ENCODE measurements at places on chromosomes 5 and 9.

DNA sequence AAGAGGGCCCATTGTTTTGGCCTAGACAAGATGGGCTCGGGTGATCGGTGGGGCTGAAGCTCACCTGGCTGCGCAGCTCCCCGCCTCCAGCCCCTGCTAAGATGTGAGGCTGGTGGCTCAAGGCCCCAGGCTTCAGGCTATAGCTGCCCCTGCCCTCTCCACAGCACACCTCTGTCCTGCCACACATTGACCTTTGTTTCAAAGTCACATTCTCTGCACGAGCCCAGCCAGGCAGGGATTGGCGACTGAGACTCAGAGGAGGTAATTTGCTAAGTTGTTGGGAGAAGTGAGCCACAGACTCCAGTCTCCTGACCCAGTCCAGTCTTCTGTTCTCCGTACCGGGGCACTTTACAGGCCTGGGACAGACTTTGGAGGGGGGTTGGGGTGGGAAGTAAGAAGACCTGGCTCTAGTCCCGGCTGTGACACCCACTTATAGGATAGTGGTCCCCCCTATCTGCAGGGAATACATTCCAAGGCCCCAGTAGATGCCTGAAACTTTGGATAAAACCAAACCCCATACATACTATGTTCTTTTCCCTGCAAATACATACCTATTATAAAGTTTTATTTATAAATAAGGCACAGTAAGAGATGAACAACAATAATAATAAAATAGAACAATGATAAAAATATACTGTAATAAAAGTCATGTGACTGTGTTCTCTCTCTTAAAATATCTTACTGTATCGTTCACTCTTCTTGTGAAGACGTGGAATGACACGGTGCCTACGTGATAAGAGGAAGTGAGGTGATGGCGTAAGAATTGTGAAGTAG lies 13.3 kb downstream of the PDGFRB start:
- DNase-seq = no peak

DNA sequence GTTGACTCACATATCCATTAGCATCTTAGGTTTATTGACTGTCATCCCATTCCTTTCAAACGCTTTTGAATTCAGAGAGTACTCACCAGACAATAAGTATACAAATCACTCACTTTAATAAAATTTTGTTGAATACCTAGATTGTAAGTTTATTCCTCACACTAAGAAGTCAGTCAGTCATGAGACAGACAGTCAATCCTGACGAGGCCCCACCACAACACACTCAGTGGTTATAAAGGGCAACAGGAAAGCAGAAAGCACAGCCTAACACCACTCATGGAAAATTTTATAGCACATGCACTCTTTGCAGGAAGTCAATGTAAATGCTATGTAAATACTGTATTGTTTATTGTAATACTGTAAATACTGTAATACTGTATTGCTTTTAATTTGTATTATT lies 176.3 kb upstream of the PTGER4 start:
- DNase-seq = no peak

DNA sequence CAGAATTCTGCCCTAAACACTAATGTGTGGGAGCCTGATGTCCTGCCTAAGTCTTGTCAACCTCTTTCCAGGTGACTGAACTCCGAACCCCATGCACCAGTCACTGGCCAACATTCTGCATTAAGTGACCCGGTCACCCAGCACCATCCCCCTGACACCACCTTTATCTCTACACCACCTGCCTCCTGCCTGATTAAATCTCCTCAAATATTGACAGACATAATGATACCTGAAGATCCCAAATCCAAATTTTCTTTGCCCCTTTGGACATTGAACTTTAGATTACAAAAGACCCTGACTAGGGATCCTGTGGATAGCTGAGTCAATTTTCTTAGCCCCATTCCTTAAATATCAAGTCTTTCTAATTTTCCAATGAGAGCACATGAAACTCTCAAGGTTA lies 150.1 kb downstream of the GHR start:
- DNase-seq = no peak

- DNase-seq = no peak
Observed at GRCh38 chr5:6485441-6485840, 36.8 kb downstream of the UBE2QL1 start.

DNA sequence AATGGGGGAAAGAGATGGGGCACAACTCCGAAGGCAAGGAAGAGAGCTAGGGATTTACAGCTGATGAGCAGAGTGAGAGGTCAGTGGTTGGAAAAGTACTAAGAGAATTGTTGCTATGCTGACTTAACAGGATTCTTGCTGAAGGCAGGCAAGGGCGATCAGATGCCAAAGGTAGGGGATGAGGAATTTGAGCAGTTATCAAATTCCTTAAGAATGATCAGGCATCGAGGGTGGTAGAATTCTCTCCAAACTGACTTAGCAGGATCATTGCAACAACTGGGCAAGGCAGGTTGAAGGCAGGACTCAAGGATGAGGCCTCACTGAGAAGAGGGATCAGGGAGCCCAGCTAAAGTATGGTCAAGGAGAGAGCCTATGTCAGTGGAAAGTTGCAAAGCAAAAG lies 171.0 kb downstream of the HSD17B3 start:
- no peak for DNase-seq

- no peak for DNase-seq
Observed at GRCh38 chr9:90024409-90024808, 419.6 kb downstream of the GADD45G start.

DNA sequence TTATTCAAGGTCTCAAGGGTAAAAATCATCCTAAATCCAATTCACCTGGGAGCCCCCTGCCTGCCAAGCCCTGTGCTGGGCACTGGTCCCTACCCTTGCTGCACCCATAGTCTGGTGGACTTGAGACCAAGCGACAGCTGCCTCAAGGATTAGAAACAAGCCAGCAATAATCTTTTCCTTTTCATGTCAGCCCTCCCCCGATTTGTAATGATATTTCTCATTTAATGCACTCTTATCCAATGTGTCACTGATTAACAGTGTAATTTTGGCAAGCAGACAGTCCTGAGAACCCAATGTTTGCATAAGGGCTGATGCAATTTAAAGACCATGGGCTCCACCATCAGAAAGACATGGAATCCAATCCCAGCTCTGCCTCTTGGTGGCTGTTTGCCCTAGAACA lies 108.9 kb downstream of the ACTL7B start:
- no peak for DNase-seq

DNA sequence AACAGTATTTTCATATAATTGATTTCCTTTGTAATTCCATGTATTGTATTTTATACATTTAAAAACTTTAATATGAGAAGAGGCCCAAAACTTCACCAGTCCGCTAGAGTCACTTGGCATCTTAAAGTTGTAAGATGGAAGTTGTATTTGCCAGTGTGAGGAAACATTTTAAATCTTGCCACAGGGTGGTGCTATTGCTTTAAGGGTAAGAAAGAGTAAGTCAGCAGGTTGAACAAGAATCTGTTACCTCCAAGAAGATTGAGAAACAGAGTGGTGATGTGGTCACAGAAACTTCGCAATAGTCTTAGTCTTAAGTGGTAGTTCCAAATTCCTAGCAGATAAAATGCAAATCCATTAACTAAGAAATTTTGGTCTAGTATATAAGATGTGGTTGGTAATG lies 39.8 kb upstream of the RANBP6 start:
- peak; percentile 64 for DNase-seq

DNA sequence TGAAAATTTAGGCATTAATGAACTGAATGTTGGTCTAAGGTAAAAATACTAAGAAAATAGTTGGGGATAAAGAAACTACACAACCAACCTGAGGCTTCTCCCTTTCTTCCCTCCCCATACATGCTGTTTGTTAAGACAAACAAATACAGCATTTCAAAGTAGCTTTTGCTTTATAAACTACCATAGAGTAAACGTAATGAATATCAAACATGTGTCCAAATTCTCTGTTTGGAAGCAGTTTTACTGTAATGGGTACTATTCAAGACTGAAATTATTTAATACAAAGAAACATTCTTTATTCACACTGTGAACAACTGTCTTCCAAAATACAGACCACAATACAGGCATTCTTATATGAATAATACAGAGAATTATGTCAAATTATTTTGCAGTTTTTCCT lies 52.0 kb downstream of the SLC44A1 start:
- DNase-seq = no peak

- DNase-seq = peak; percentile 76
Observed at GRCh38 chr9:81858657-81859430, 69.4 kb upstream of the SPATA31D4 start.

GRCh38 chr5:2200261-2200950 lies 317.7 kb upstream of the IRX4 start:
- no peak for DNase-seq
